DMS53 (cell line): ENCODE measurements at places on chromosomes 7 and 10.

- no peak for DNase-seq
Measured at GRCh38 chr10:4830551-4830950, 4.5 kb downstream of the AKR1E2 start.

- no peak for DNase-seq
Measured at GRCh38 chr7:151806952-151807775, 69.8 kb downstream of the PRKAG2 start.

- DNase-seq: no peak
Measured at GRCh38 chr10:4260483-4261124, 475.6 kb upstream of the KLF6 start.

DNA sequence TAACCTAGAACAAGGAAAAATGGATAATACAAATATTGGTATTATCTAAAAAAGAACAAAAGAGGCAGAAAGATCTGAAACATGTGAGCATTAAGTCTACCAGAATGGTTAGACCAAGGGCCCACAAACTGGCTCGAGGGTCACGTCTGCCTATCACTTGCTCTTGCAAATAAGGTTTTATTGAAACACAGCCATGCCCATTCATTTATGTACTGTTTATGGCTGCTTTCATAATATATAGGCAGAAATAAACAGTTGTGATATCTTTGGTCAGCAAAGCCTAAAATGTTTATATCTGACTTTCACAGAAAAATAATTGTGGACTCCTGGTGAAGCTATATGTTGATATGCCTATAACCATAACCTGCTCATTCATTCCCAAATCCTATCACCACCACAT, 71.8 kb downstream of the AASS start:
- DNase-seq: no peak

GRCh38 chr7:132899-133298, 59.5 kb upstream of the FAM20C start:
- no peak for DNase-seq

DNA sequence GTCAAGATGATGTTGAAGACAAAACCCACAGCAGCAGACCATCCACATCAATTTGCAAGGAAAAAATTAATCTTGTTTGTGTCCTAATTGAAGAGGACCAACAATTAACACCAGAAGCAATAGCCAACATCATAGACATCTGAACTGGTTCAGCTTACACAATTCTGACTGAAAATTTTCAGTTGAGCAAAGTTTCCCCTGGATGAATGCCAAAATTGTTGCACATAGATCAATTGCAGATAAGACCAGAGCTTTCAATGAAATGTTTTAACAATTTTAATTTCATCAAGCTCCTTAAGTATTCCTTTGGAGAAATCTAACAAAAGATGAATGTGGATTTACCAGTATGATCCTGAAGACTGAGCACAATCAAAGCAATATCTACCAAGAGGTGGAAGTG, 168.6 kb downstream of the CTNNA3 start:
- DNase-seq: no peak

DNA sequence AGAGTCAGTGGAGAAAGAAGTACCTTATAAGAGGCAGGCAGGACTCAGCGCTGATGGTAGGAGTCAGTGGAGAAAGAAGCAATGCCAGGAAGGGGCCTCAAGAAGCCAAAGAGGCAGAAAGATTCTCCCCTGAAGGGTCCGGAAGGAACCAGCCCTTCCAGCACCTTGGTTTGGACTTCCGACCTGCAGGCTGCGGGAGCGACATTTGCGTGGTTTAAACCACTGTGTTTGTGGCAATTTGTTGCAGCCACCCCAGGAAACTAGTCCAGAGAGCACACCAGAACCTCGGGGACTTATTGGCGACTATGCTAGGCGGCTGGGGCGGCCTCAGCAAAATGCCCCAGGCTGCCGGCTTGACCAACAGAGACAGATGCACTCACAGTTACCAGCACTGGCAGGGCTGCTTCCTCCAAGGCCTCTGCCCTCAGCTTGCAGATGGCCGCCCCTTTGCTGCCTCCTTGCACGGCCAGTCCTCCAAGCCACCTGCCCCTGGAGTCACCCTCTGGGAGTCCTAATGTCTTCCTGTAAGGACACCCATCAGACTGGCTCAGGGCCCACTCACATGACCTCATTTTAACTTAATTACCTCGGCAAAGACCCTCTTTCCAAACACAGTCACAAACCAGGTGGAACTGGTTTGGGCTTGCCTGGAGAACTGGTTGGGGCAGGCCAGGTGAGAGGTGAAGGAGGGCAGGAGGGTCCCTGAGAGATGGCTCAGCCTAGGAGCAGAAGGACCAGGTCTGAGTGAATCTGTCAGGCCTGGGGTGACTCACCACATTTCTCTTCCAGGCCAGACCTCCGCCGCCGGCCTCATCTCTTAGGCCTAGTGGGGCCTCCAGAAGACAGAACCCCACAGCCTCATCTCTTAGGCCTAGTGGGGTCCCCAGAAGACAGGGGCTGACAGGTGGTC, 26.1 kb downstream of the CALML3 start:
- DNase-seq: peak; percentile 72
